Activated naive CD4-positive, alpha-beta T cell treated with anti-CD3 and anti-CD28 coated beads, Interleukin-2, amount 10 ng/mL, durations not matched to agents 5 hours and 36 hours (primary cell): ENCODE measurements at places on chromosomes 11 and 22. TPM values are rescaled to one million over a fixed set of nuclear protein-coding genes. Genes with fewer than 3 reads are reported as not detected.

Gene CHST1
- total RNA-seq, result not detected

Gene HNRNPUL2
- total RNA-seq, result 63.0 TPM

Gene KCNK4
- not detected for total RNA-seq

Gene MRGPRX2
- not detected for total RNA-seq

Gene TEX54
- not detected for total RNA-seq

Gene MMP12
- total RNA-seq, result not detected

Gene TMEM25
- 11.3 TPM for total RNA-seq

Gene POTEH
- not detected for total RNA-seq

Gene POLDIP3
- 73.8 TPM for total RNA-seq

Gene GRM5
- total RNA-seq, result not detected

Gene MS4A15
- total RNA-seq, result not detected

Gene CBLIF
- not detected for total RNA-seq

Gene TMPRSS6
- 0.65 TPM for total RNA-seq

Gene NAALADL1
- 11.8 TPM for total RNA-seq

Gene BLID
- not detected for total RNA-seq

Gene SOX10
- total RNA-seq, result not detected

Gene PGA3
- total RNA-seq, result not detected

Gene OR6A2
- total RNA-seq, result not detected

Gene KRTAP5-2
- not detected for total RNA-seq

Gene MMP10
- total RNA-seq, result 0.50 TPM

Gene PGA5
- not detected for total RNA-seq

Gene GGTLC2
- total RNA-seq, result not detected

Gene MMP11
- total RNA-seq, result 1.0 TPM

Gene TP53AIP1
- total RNA-seq, result not detected

Gene SLC22A6
- total RNA-seq, result not detected

Gene GLYATL1
- total RNA-seq, result not detected

Gene GSTT4
- not detected for total RNA-seq

Gene PLAAT3
- total RNA-seq, result 2.7 TPM

Gene MYOD1
- total RNA-seq, result not detected

Gene EFEMP2
- 10.5 TPM for total RNA-seq

Gene TESMIN
- total RNA-seq, result 9.0 TPM

Gene OR51F2
- not detected for total RNA-seq

Gene TBX1
- total RNA-seq, result not detected

Gene E2F8
- 33.7 TPM for total RNA-seq

Gene TEAD1
- 0.20 TPM for total RNA-seq

Gene SMC1B
- total RNA-seq, result 0.60 TPM

Gene RAB39A
- total RNA-seq, result not detected

Gene KREMEN1
- not detected for total RNA-seq

Gene LRRC56
- 2.7 TPM for total RNA-seq

Gene SYT13
- total RNA-seq, result not detected

Gene CCDC83
- not detected for total RNA-seq

Gene FKBP2
- 28.8 TPM for total RNA-seq

Gene ACR
- total RNA-seq, result not detected

Gene CCDC15
- 8.6 TPM for total RNA-seq

Gene STK33
- total RNA-seq, result 0.53 TPM

Gene CHRM1
- total RNA-seq, result not detected

Gene OR8G1
- not detected for total RNA-seq

Gene DNAJB7
- not detected for total RNA-seq

Gene OR2AG2
- not detected for total RNA-seq

Gene DDTL
- 3.0 TPM for total RNA-seq

Gene MFRP
- total RNA-seq, result not detected

Gene SLC22A25
- not detected for total RNA-seq

Gene MUC6
- total RNA-seq, result not detected

Gene PDXP
- 20.4 TPM for total RNA-seq

Gene OR51I1
- not detected for total RNA-seq

Gene ADAMTS8
- total RNA-seq, result not detected
